ENCODE measurements at places on chromosomes 7 and 10.

DNA sequence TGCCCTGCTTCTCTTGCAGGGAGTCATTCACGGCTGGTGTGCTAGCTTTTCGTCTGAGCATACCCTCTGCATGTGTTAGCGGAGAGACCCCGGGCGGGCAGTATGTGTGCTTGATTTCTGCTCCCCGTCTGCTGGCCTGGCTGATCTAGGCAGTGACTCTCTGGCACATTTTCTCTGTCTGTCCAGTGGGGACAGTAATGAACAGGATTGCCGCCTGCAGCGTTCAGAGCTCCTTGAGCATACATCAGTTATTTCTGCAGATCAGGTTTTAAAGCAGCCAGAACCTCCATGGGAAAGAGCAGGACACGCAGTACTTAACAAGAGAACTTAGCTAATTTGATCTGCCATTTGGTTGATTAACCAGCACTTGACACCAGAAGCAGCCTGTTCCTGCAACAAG is 242.5 kb downstream of the CELF2 start:
- no peak for DNase-seq

GRCh38 chr7:135709508-135709907 is 18.5 kb downstream of the SLC13A4 start:
- no peak for DNase-seq

DNA sequence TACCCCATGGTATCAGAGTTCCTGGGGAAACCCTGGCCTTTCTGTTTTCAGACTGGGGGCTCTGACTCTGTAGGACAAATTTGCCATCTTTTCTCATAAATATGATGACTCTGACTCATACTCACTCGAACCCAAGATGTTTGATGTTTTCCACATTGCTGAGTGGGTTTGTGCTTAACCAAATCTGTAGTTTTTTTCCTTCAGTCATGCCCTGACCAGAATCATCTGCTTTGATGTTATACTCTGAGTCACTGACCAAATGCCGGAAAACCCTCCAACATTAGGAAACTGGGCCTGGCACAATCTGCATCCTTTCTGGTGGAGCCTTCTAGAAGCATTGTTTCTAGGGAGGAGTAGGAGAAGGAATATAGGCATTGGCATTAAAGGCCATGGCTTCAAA is 118.7 kb downstream of the C10orf105 start:
- DNase-seq: no peak

- DNase-seq: no peak
Observed at GRCh38 chr7:64433590-64433989, 119.8 kb downstream of the ZNF736 start.

GRCh38 chr10:14093730-14094484 is 236.8 kb downstream of the FRMD4A start:
- DNase-seq: no peak

GRCh38 chr7:107332488-107333269 is 137.2 kb upstream of the GPR22 start:
- no peak for DNase-seq

- peak; percentile 81 for DNase-seq
Observed at GRCh38 chr7:139360210-139360947, 685 bp downstream of the LUC7L2 start.

GRCh38 chr7:119175911-119176627 is 951.6 kb downstream of the ANKRD7 start:
- DNase-seq: peak; percentile 7

DNA sequence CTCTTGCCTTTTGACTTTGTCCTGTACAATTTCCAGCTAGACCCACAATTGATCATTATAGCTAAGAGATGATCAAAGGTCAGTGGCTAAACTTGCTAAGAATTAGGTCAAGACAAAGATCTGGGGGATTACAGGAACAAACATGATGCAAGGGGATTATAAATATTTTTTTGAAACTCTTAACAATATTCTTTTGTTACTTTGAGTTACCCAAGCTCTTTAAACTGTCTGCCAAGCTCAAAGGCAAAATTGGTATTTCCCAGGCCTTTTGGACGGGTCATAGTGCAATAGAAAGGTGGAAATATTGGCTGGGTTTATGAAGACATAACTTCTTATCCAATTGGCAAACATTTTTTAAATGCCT is 23.4 kb downstream of the TBXAS1 start:
- DNase-seq: no peak

DNA sequence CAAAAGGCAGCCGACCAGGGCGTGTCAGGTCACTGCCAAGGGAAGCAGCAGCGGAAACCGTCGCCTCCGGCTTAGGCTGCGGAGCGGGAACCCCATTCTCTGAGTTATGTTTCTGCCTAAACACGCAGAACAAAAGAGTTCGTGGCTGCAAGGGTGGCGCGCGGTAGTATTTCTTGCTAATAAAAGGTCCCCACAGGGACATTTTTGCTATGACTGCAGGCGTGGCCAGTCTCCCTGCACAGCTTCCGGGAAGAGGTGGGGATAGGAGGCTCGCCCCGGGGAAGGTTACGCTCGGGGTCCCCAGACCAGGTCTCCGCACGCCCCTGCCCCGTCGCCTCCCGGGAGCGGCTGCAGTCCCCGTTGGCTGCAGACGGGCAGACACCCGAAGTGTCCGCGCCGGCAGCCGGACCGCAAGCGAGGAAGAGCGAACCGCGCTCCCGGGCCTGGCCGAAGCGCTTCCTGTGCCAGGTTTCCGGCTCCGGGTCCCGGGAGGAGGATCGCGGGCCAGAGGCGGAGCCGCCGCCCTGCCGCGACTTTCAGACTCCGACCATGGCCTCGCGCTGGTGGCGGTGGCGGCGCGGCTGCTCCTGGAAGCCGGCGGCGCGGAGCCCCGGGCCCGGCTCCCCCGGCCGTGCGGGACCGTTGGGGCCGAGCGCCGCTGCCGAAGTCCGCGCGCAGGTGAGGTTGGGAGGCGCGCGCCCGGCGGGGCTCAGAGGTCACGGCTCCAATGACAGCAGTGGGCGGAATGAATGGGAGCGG is at the start of gene PDSS1:
Gene PDSS1, plus strand, starts transcription at position 539 of the 759 bp plus-strand sequence. Its CDS starts 11 bp downstream, at position 550.
- peak; percentile 12 for DNase-seq

GRCh38 chr7:108335269-108335918 is 120.8 kb downstream of the NRCAM start:
- no peak for DNase-seq

GRCh38 chr10:46227936-46228562 is 58.7 kb upstream of the ANTXRL start:
- DNase-seq: no peak

- no peak for DNase-seq
Observed at GRCh38 chr10:129968853-129969183, 4.7 kb upstream of the EBF3 start.

GRCh38 chr7:156456503-156457115 is 184.0 kb upstream of the RNF32 start:
- no peak for DNase-seq

GRCh38 chr7:16698200-16698905 is 52.4 kb downstream of the BZW2 start:
- no peak for DNase-seq

DNA sequence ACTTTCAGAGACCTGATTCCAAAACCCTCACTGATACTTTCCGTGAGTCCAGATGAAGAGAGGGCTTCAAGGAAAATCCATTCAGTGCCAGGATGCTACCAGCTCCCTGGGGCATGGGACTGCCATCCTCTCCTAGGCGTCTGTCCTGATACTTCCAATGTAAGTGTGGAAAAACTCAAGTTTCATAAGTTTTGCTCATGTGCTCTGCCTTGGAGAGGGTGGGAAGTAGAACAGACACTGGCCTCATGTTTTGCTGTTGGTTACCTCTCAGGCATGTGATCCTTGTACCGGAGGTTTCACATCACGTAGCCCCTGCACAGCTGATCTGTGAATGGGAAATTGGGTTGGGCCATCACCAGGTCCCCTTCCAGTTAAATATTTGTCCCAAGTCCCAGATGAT is 517.1 kb downstream of the RPS24 start:
- no peak for DNase-seq

GRCh38 chr7:113561446-113561845 is 357.4 kb downstream of the PPP1R3A start:
- peak; percentile 23 for DNase-seq

DNA sequence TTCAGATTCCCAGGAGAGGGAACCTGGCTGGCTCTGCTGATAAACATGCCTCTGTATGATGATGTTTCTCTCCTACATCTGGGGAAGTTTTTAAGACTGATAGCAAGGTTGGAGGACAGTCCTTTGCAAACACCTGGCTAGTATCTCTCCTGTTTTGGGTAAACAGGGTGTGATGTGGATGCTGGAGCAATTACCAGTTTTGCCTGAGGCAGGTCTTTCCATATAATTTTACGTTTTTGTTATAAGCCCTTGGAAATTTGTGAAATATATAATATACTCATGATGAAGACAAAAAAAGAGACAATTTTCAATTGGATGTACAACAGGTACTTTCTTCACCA is 138.6 kb downstream of the ADAM22 start:
- no peak for DNase-seq

DNA sequence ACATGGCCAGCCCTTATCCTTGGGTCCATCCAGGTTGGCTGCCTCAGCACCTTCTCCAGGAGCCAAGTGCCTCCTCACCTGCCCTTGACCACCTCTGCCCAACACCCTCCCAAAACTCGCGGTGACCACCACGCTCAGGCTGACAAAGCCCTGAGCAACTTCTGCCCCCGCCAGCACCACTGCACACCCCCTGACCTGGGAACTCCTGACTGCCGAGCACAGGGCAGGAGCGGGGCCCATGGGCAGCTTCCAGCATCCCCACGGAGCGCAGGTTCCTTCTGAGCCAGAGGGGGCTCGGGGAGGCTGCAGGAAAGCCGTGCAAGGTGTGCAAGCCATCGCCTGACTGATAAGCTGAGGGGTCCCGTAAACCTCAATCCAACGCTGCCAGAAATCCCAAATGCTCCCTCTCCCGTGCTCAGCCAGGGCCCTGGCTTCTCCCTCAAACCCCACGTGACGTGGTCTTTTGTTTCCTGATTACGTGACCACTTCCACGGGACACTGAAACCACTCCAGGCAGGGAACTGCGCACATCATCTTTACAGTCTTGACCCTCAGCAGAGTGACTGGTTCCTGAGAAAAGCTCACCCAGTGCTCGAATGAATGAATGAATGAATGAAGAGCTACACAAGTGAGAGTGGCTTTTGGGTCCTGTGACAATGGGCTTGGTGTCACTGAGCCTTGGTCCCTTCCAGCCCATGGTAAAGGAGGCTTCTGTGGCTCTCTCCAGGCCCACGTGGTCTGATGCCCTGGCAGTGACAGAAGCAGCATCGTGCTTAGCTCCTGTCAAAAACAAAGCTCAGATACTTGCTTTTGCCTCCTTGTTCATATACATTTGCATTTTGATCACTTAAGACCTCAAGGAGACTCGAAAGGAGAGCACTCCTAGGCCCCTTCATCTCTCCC is 249.8 kb upstream of the PPP2R2D start:
- no peak for DNase-seq

GRCh38 chr10:10533437-10533836 is 484.2 kb upstream of the CELF2 start:
- DNase-seq: no peak

GRCh38 chr10:1278306-1278705 is 222.1 kb downstream of the WDR37 start:
- DNase-seq: no peak

GRCh38 chr7:16060502-16060901 is 360.8 kb downstream of the CRPPA start:
- peak; percentile 56 for DNase-seq

DNA sequence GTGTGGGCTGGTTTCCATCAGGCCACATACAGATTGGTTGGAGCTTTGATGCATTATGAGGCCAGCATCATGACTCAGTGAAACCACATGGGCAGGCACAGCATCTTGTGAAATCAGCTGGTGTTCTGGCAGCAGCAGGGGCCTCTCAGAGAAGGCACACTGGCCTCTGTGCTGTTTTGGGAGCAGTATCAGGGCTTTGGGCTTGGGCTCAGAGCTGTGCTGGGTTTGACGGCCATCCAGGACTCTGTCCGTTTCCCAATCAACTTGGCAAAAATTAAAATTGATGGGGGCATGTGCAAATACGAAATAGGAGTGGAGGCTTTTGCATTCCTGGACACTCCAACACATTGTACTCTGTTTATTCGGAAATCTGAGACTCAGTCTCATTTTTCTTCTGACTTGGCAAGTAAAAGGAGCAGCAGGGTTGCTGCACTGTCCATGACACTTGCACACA is 190.9 kb downstream of the BMPER start:
- DNase-seq: peak; percentile 91

DNA sequence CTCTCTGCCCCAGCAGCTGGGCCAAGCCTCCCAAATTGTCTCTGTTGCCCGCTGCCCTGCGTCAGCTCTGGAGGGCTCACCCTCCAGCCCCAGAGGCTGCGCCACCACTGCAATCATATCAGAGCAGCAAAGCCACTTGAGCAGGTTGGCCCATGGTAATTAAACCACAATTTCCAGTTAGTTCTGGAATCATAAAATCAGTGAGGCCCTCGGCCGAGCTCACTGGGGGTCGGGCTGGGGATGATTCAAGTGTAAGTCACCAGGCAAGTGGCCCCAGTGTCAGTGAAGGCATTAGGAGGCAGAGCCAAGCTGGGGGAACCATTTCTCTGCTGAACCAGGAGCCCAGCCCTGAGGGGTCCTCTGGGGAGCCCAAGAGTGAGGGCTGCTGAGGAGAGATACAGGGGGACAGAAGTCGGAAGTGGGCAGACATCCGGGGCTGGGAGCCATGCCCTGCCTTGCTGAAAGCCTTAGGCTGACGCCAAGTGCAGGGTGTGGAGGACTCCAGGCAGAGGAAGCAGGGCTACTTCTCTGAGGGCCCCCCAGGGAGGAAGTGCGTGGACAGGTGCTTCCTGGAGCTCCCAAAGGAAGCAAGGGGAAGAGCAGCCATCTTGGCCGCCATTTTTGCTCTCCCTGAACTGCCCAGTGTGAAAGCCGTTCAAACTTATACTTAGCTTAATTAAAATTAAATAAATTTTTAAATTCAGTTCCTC is 29.5 kb upstream of the SLC29A3 start:
- DNase-seq: no peak

- DNase-seq: no peak
Observed at GRCh38 chr10:78042752-78043104, 9.1 kb downstream of the RPS24 start.

- no peak for DNase-seq
Observed at GRCh38 chr7:116219834-116220233, 9.5 kb downstream of the TES start.

- no peak for DNase-seq
Observed at GRCh38 chr10:33133557-33133956, 175.5 kb upstream of the ITGB1 start.

GRCh38 chr10:15237351-15237750 is 68.9 kb upstream of the NMT2 start:
- peak; percentile 39 for DNase-seq

GRCh38 chr7:86477343-86477935 is 166.3 kb upstream of the GRM3 start:
- DNase-seq: no peak

GRCh38 chr7:26485367-26485934 is 193.8 kb downstream of the SNX10 start:
- no peak for DNase-seq

- no peak for DNase-seq
Observed at GRCh38 chr7:42272793-42273665, 36.0 kb upstream of the GLI3 start.

GRCh38 chr10:13956826-13957225 is 370.1 kb downstream of the PRPF18 start:
- peak; percentile 73 for DNase-seq

DNA sequence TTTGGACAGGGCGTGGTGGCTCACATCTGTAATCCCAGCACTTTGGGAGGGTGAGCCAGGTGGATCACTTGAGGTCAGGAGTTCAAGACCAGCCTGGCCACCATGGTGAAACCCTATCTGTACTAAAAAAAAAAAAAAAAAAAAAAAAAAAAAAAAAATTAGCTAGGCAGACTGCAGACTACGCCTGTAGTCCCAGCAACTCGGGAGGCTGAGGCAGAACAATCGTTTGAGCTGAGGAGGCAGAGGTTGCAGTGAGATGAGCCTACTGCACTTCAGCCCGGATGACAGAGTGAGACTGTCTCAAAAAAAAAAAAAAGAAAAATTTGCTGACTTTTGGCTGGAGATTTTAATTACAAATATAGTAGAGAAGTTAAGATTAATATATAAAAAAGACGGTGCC is 104.0 kb downstream of the HIPK2 start:
- DNase-seq: no peak

Measured in skeletal muscle cell (primary cell).